ENCODE measurements at places on chromosomes 1 and 21. TPM values are rescaled to one million over a fixed set of nuclear protein-coding genes. Genes with fewer than 3 reads are reported as not detected.

Gene RNF186
- total RNA-seq = not detected

Gene SMCP
- not detected for total RNA-seq

Gene ID3
- total RNA-seq = 372 TPM

- no peak for DNase-seq
Observed at GRCh38 chr1:234716908-234717375, 107.0 kb upstream of the IRF2BP2 start.

GRCh38 chr1:160834945-160835565, 27.6 kb downstream of the CD244 start:
- peak; percentile 57 for DNase-seq

- peak; percentile 75 for DNase-seq
Observed at GRCh38 chr1:167196166-167196565, 24.5 kb upstream of the POU2F1 start.

DNA sequence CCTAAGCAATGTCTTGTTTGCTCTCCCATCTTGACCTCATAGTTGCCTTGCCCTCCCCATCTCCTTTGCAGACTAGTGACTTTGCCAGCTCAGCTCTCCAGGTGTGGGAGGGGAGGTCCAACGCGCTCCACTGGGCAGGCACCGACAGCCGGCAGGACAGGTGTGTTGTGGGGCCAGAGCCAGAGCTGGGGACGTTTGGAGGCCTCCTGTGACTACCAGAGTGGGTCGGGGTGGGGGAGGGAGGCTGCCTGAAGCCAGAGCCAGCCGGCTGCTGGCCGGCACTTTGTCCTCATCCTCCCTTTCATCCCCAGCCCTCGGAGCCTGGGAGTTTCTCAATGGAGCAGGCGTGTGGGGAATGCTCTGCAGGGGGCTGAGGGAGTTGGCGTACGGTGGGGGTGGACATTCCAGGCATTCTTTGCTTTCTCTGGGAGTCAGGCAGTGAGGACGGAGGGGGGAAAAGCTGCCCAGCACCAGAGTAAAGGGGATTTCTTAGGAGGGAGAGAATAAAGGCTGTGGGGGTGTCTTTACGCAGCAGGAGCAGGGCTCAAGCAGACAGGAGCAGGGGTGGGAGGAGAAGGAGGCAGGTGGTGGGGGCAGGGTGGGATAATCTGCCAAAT, 20.2 kb downstream of the NUAK2 start:
- peak; percentile 98 for DNase-seq

GRCh38 chr1:8777867-8778266, 39.6 kb downstream of the RERE start:
- DNase-seq = no peak
